ENCODE measurements at places on chromosomes 1 and 21.
A peak's percentile ranks its signal among the peaks of the same experiment; 100 is the strongest.

GRCh38 chr1:73517603-73518191, 680.3 kb downstream of the LRRIQ3 start:
- DNase-seq = no peak

DNA sequence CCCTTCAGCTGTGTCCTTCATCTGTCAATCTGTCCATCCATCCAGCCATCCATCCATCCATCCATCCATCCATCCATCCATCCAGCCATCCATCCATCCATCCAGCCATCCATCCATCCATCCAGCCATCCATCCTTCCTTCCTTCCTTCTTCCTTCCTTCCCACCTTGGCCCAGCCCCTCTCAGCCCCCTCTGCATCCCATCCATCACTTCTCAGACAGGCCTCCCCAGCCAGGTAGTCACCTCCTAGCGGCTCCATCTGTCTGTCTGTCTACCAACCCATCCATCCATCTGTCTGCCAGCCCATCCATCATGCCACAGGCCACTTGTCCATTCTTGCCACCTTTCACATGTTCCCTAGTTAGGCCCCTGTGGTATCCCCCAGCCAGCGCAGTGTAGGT, 10.2 kb upstream of the EPHA2 start:
- DNase-seq = no peak

DNA sequence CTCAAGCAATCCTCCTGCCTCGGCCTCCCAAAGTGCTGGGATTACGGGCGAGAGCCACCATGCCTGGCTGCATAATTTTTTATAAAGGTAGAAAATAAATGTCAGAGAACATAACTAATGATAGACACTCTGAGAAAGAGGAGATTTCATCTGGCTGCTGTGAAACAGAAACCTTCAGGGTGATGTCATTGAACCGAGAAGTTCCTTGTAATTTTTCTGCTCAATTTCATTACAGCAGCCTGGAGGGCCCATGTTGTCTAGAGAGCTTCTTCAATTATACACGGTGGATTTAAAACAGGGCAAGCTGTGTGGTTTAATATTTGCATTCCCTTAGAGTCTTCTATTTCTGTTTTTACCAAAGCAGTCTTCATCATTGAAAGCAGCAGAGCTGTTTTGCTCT, 64.3 kb upstream of the MORC3 start:
- no peak for DNase-seq

DNA sequence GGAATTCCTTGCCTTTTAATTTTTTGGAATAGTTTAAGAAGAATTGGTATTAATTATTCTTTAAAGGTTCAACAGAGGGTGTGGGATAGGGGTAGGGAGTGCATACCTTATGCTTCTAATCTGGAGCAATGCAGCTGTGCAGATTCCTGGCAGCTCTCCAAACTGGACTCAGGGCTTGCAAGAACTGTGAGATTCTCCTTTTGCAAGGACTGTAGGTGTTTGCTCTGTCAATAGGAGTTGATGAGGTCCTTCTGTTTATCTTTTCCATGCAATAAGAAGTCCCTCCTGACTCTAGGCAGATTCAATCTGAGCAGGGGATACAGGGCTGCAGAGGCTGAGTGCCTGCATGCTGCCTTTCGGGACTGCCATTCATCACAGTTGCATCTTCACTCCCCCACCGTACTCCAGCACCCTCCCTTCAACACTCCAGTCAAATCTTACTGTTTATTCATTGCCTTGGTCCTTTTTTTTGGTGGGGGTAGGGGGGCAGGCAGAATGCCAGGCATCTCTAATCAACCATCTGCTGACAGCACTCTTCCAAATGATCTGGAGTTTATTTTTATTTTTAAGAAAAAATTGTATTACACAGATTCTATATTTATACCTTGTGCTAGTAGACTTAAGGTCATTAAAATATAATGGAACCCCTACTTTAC, 122.3 kb downstream of the DISC1 start:
- peak; percentile 26 for DNase-seq

GRCh38 chr1:118563981-118564951, 379.2 kb upstream of the SPAG17 start:
- no peak for DNase-seq

GRCh38 chr1:65221638-65222339, 73.8 kb downstream of the AK4 start:
- peak; percentile 22 for DNase-seq

DNA sequence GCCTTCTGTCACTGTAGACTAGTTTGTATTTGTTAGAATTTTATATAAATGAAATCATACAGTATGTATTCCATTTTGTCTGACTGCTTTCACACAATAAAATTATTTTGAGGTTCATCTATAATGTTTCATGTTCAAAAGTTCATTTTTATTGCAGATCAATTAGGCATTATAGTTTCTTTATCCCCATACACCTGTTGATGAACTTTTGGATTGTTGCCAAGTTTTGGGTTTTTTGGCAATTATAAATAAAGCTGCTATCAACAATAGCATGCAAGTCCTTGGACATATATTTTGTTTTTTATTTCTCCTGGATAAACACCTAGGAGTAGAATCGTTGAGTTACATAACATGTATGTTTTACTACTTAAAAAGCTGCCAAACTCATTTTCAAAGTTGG, 47.1 kb upstream of the FAM3B start:
- DNase-seq = no peak

GRCh38 chr21:27570306-27570868, 603.5 kb upstream of the ADAMTS5 start:
- no peak for DNase-seq

DNA sequence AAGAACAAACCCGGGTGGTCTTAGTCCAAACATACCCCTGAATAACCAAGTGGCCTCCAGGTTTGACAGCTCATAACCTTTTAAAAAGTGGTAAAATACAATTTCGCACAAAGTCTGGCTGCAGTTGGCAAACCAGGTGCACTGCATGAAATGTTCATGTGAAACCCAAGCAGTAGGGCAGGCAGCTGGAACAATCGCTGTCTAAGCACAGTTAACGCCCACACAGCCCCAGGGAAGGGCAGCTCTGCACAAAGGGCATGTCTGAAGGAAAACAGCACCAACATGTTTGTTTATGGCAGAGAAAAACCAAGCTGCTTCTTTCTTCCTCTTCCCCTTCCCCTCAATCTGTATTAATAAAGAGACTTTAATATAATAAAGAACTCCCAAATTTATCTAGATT, 49.5 kb downstream of the KIAA1614 start:
- DNase-seq = peak; percentile 39

GRCh38 chr1:43206600-43207228, 34.6 kb downstream of the CFAP57 start:
- DNase-seq = no peak

DNA sequence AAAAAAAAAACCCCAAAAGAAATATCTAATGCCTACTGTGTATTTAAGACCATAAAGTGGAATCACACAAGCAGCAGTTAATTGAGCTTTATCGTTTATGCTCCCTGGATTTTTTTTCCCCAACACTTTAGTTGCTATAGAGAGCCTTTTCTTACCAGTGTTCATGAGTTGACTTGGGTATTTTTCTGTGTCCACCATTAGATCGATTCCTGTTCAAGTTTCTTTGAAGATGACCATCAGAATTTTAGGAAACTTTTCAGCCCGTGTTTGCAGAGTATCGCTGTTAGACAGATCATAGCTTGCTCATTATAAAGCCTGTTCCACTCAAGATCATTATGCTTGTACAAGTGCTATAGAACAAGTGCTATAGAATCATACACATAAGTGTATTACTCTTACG, 1.5 kb downstream of the RALGPS2 start:
- peak; percentile 51 for DNase-seq

GRCh38 chr1:160911441-160911840, 26.5 kb upstream of the ITLN1 start:
- DNase-seq = no peak

- no peak for DNase-seq
These were observed 49.8 kb downstream of the SKI start for GRCh38 chr1:2277741-2278488.

DNA sequence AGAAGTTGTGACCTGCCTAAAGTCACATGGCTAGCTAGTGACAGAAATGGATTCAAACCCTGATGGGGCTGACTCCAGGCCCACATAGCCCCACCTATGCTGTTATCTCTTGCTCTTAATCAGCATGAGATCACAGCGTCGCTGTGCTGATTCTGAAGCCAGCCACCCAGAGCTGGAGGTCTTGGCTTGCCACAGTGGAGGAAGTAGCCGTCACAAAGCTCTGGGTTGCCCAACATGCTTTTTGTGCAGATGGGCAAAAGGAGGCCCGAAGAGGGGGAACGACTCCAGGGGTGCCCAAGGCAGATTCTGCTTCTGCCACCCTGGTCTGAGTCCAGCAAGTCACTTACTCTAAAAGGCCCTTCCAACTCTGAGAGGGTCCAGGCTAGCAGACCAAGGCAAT, 14.7 kb upstream of the MFSD2A start:
- no peak for DNase-seq

DNA sequence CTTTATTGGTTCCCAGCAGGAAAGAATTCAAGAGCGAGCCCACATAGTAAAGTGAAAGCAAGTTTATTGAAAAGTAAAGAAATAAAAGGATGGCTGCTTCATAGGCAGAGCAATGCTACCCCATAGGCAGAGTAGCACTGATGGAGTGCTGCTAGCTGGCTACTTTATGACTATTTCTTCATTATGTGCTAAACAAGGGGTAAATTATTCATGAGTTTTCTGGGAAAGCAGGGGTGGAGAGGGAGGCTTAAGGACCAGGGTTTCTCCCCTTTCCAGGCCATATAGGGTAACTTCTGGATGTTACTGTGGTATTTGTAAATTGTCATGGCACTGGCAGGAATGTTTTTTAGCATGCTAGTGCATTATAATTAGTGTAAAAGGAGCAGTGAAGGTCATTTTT, 1271.4 kb downstream of the KCNT2 start:
- no peak for DNase-seq

DNA sequence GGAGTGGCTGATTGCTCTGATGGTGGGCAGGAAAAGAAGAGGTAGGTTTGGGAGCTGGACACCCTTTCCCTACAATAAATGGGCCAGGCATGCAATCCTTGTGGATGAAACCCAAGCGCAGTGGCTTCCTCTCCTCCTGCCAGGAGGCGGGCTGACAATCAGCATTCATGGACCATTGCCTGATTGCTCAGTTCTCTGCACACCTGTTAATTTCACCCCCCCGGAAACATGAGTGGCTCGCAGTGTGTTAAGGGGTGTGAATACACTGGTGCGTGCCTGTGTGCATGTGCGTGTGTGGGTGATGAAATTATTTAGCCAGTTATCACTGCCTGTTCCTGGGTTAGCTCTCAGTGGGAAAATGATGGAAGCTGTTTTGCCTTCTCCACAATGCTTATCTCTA, 310.7 kb downstream of the PCP4 start:
- DNase-seq = no peak

GRCh38 chr1:178536844-178537371, 24.0 kb downstream of the TEX35 start:
- no peak for DNase-seq

DNA sequence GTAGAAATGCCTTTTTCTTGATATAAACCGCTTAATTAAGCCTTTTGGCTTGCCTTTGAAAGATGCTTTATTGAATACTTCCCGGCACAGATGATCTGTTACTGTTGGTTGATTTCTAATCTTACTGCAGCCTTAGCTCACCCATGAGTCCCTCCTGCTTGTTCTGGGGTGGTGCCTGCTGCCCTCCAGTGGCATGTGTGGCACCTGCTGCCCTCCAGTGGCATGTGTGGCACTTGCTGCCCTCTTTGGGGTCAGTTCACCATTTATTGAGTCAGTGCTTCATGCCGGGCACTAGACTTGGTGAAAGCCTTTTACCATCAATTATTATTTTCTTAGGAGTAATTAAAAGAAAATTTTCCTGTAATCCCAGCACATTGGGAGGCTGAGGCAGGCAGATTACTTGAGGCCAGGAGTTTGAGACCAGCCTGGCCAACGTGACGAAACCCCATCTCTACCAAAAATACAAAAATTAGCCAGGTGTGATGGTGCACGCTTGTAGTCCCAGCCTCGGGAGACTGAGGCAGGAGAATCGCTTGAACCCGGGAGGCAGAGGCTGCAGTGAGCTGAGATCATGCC, 54.3 kb downstream of the ADARB1 start:
- DNase-seq = peak; percentile 10

DNA sequence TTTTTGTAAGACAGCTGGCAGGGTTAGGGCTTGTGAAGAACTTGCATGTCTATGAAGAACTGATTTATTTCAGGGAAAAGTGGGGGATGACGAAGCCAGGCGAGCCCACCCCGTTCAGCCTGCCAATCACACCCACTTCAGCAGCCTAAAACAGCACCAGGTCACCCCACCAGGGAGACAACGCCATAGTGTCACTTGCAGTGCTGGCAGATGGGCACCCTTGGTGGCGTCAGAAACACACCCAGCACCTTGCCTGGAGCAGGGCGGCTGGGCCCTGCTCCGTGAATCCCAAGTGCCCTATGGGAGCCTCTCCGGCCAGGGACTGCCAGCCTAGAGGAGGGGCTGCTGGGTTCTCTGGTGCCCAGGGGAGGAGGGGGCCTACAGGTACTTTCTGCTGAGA, 5.0 kb upstream of the NADK start:
- peak; percentile 57 for DNase-seq

DNA sequence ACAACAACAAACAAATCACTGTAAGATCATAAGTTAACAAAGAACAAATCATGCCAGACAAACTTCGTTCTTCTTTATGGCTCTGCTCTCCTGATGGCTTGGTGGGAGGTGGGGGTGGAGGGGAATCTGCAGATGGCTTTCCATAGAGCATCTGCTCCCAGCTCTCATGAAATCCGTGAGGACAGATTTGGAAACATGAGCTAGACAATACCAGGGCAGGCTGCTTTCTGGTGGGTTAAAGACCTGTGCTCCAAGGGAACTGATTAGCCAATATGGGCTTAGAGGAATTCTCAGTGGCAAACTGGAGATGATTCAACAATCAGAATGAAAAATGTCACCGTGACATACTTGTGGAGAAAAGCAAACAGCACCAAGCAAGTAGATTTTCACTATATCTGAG, 69.4 kb upstream of the TLR5 start:
- no peak for DNase-seq

- DNase-seq = peak; percentile 19
These were observed 54.7 kb upstream of the ABCG1 start for GRCh38 chr21:42164064-42164789.

DNA sequence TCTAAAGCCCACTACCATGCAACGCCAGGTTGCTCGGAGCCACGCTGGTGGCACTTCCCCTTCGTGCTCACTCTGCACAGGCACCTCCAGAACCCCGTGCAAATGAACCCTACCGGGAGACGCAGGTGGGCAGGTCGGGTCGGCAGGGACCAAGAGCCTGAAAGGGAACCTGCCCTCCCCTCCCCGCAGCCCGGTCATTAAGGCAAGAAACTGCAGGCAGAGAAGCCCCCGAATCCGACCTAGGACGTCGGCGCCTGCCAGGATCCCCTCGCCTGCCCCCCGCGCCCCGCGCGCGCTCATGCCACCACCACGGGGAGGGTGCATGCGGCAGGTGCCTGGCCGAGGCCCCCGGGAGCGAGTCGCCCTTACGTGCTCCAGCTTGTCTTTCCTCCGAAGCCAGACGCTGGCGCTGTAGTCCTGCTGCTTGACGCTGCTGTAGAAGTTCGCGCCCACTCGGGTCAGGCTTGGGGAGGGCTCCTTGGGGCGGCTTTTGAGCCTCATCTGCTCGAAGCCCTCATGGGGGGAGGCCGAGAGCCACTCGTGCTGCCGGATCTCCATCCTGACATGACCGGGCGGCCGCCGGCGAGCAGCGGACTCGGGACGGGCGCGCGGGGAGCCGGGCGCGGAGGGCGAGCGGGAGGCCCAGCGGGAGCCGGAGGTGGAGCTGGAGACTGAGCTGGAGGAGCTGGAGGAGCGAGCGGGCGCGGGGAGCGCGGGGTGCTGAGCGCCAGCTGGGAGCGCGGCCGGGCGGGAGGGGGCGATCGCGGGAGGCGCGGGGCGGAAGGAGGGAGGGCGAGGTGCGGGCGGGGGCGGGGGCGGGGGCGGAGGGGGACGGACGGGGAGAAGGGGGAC, 552 bp downstream of the PLD5 start:
- peak; percentile 9 for DNase-seq

Measured in NCI-H510A treated with DMSO at 0.1 percent for 48 hours (cell line).